BJ (cell line): ENCODE measurements at places on chromosomes 5 and 9.

GRCh38 chr5:139105621-139106071 lies 92.5 kb downstream of the SIL1 start:
- DNase-seq: no peak

DNA sequence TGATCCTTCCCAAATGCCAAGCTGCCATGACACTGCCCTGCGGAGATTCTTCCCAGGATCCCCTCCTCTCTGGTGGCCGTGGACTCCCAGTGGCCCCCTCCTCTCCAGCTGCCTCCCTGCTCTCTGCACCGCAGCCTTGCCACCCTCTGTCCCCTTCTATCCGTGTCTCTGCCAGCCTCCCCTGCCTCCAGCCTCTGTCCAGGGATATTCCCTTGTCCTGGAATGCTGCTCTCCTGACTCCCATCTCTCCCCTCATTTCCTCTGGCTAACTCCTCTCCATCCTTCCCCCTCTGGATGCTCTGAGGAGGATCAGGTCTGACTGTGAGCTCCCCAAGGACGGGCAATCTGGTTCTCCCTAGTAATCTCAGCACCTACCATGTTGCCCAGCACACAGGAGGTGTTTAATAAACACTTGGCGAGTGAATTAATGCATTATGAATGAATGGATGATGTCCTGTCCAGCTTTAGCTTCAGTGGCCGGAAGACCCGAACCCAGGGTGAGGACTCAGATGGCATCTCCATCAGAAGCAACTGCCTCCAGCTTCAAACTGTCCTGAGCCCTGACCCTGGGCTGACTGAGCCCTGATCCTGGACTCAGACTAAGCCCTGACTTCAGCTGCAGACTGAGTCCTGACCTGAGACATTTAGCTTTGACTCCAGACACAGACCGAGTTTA lies 7.5 kb upstream of the CRB2 start:
- DNase-seq: no peak

DNA sequence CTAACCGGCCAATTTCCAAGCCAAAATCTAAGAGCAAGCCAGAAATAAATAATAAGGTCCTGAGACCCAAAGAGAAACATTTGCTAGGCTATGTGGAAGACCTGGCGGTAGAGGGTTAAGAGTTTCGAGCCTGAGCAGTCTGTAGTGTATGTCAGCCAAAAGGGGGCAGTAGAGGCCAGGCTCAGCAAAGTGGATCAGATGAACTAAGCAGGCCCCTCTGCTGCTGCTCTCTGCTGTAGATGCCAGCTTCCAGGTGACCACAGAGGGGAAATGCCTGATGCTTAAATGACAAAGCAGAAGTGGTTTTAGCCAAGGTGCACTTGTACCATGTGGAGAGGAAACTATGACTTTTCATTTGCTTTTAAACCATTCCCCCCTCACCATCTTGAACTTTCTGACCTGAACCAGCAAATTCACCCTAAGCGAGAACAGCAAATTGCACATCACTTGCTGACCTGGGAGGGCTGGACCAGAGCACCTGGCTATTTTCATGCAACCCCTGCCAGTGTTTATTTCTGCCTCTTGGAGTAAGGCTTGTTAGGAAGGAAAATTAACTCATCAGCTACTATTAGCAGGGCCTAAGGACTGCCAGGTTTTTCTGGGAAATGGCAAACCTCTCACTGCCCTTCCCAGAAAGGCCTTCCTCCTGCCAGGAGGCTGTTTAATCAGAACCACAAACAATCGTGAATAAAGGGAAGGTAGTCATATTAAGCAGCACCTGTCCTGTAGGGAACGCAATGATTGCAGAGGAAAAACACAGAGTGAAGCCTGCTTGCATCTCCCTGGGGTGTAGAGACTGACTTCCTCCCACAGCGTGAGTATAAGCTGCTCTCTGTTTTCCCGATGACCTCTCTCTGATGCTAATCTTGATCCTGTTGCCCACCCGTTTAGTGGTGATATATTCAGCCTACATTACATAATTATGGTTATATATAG lies 818.2 kb downstream of the TLR4 start:
- no peak for DNase-seq

DNA sequence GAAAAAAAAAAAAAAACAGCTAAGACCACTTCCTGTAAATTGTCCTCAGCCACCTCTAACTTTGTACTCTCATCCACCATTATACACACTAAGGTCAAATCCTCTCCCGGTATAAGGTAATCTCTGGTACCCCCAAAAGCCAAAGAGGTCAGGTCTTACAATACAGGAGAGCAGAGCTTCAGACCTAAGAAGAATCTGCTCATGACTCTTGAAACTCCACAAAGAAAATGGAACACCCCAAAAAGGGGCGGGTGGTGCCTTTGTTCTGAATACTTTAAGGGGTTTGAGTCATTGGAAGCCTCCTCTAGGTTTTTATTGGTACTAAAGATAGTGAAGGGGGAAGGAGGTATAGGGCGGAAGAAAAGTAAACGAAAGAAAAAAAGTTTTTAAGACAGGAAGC lies 69.8 kb downstream of the COL15A1 start:
- DNase-seq: no peak

GRCh38 chr5:175616083-175616482 lies 41.8 kb upstream of the HRH2 start:
- no peak for DNase-seq

GRCh38 chr5:55897905-55898304 lies 46.7 kb downstream of the IL31RA start:
- DNase-seq: peak; percentile 97

DNA sequence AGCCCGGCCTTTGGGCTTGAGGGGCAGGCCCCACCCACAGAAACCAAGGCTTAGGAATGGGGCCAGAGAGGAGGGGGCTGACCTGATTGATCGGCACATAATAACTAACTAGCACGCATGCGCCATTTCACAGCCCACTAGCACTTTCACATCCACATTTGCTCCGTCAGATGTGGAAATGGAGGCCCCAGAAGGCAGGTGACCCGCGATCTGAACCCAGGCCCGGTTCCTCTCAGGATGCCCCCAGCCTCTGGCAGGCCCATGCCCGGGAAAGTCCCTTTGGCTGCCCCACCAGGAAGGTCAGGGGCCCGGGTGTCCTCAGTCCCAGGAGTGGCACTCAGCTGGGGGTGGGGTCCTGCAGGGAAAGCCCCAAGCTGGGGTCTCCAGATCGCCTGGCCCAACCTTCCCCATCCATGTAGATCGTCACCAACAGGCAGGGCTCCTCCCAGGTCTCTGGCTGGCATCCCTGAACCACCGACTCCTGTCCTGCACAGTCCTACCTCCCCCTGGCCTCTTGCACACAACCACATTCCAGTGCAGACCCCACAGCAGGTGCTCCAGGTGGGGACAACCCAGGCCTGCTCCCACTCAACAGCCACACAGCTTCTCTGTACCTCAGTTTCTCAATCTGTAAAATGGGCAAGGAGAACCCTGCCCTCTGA lies 46.7 kb downstream of the VAV2 start:
- no peak for DNase-seq

DNA sequence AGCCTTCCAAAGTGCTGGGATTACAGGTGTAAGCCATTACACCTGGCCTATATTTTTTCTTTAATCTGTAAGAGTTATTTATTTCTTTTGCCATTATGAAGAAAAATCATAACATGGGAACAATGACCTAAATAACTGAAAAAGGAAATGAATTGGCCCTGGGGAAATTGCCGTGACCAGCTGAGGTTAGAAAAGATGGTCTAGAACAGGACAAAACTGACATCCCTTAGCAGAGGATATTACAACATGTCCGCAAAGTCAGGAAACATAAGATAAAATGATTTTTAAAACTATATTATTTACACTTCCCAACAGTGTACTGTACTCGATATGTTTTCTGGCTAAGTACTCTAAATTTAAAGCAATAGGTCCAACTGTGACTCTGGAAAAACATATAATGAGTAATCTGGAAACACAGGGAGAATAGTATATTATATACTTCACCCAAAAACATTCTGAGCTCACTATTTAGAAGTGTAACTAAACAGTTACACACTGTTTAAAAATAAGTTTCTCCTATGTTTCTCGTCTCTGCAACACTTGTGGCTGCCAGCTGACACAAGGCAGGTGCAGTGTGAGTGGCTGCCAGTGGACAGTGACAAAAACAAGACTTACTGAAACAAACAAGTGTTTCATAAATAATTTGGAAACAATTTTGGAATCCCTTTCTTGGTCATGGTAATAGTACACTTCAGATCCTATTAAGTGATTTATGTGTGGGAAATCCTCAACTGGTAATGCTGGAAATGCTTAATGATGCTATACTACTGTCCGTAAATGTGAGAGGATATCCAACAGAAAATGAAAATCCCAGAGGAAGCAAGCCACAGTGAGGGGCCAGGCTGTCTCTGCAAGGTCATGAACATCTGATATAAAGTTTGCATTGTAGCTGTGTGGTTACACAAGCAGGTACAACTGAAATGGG lies 69.1 kb downstream of the C9orf85 start:
- DNase-seq: no peak

- no peak for DNase-seq
Observed at GRCh38 chr9:112355427-112355897, 22.0 kb upstream of the PTBP3 start.

DNA sequence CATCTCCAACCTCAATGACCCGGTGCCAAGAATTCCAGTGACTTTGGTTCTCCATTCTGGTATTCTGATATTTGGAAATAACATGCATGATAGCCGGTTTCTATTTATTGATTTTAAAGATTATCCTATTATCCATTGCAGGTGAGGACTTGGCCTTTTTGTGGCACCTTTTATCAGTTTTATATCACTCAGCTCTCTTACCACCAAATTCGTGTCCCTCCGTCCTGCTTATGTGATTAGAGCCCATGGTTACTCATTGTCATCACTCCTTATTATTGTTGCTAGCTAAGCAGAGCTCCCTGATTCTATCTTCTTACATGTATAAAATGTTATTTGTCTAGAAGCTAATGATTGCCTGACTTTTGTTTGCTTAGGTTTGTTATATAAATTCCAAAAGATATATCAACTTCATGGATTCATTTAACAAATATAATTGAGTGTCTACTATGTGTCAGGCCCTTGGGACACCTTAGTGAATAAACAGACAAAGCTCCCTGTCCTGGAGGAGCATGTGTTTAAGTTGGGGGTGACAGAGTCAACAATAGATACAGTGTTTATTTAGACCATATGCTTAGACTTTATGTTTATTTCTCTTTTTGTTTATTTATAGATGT lies 138.2 kb downstream of the ADAMTS16 start:
- no peak for DNase-seq

DNA sequence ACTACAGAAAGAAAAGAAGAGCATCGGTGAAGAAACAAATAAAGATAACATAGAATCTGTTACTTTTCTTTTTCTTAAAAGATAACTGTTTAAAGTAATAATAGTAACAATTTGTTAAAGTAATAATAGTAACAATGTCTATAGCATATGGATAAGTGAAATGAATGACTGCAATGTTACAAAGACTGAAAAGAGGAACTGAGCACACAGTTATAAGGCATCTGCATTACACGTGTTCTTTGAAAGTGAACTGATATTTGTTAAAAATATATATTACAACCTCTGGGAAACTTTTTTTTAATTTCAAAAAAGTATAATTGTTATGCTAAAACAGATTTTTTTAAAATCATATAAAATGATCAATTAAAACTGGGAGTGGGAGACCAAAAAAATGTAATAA lies 88.4 kb upstream of the FST start:
- no peak for DNase-seq

DNA sequence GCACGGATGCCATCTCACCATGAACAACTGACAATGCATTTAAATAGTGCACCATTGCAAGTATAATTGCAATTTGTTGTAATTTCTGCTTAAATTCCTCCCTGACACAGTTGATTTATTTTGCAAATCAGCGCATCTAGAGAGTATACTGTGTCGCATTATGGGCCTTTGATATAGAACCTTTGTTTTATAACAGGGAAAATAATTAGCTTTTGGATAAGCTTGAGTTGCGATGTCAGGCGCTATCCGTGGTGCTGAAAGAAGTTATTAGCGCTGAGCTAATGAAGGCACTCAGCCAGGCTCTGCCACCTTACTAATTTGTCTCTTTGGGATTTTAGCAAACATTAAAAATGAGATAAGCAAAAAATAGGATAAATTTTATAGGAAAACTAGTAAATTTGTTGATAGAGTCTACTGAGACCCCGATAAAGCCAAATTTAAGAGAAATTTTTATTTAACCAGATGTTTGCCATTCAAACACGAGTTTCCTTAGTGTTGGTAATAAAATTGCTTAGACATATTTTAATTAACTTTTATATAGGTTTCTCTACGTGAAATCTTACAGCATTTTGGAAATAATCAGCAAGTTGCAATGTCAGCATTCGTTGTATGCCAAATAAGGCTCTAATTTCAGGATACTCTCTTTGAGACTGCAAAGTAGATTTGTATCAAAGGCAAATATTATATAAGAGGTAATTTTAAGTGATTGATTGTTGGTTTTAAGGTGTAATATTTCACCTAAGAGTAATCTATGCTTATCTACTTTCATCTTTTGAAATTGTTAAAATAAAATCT lies 355.5 kb downstream of the TLR4 start:
- DNase-seq: no peak

DNA sequence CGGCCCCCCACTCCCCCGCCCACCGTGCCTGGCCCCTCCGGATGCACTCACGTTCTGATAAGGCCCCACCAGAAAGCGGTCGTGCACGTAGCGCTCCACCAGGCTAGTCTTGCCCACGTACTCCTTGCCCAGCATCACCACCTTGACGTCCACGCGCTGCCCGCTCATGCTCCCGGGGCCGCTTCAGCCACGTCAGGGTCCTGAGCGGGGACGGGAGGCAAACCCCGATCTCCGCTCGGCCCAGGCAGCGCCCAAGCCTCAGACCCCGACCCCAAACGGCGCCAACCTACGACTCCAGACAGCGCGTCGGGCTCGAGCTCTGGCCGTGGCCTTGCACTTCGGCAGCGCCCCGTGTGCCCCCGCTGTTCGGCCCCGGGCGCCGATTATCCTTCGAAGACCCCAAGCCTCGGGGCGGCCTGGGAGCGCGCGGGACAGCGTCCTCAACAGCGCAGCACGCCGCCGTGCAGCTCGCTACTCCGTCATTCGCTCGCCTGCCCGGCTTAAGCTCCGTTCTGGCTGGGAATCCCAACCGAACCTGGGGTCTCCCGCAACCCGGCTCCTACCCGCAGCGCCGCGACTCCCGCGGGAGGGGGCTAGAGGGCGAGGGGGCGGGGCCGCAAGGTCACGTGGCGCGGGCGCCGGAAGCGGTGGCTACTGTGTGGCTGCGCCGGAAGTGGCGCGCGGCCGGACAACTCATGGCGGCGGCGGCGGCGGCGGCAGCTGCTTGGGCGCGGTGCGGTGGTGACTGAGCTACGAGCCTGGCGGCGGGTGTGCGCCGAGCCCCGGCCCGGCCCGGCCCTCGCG lies at the start of the genes PRELID1 and RAB24:
PRELID1 (plus strand) TSS at position 679 of the 804 bp plus-strand sequence. CDS start 187 bp downstream, outside the sequence.
RAB24 (minus strand) TSS at position 599 of the 804 bp plus-strand sequence; CDS start at position 168, 431 bp downstream.
- DNase-seq: no peak

DNA sequence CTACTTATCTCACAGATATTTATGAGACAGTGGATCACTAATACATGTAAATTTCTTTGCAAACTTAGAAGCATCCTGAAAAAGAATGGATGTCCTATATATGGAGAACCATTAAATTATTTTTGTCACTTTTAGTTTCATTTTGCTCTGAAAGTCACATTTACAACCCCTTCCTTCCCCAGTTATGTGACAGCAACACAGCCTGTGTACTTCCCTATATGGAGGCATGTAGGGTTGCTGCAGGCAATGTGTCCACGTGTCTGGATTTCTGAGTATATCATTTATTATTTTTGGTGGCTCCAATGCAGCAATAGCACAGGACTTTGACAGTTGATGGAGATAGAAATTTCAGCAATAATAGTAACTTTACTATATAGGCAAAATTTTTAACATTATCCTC lies 156.4 kb downstream of the ST8SIA4 start:
- no peak for DNase-seq

GRCh38 chr9:95157481-95158151 lies 159.9 kb downstream of the FANCC start:
- peak; percentile 67 for DNase-seq

- DNase-seq: no peak
Observed at GRCh38 chr5:114055318-114056184, 306.3 kb upstream of the KCNN2 start.
